ENCODE measurements at places on chromosomes 4 and X. TPM values are rescaled to one million over a fixed set of nuclear protein-coding genes. Genes with fewer than 3 reads are reported as not detected.

Gene CDKL5
- polyA plus RNA-seq: 11.2 TPM

Gene STATH
- not detected for polyA plus RNA-seq

Gene SOWAHD
- 0.54 TPM for polyA plus RNA-seq

Gene DOK7
- 0.40 TPM for polyA plus RNA-seq

Gene HTRA3
- polyA plus RNA-seq: 17.7 TPM

Gene PPARGC1A
- 4.9 TPM for polyA plus RNA-seq

Gene STOX2
- 11.8 TPM for polyA plus RNA-seq

Gene DUX4
- polyA plus RNA-seq: 0.51 TPM

Gene GPC3
- polyA plus RNA-seq: 493 TPM

DNA sequence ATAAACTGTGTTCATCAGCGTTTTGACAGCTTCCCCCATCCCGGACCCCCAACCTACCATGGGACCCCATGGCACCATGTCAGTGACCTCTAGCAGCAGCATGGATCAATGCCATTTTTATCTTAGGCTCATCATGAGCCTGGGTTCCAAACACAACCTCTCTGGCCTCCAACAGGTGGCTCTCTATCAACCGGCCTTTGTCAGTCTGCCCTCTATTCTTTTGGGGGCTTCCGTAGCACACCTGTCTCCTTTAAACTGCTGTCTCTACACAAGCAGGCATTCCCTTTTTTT, 721 bp upstream of the TMEM150C start:
- DNase-seq: no peak

DNA sequence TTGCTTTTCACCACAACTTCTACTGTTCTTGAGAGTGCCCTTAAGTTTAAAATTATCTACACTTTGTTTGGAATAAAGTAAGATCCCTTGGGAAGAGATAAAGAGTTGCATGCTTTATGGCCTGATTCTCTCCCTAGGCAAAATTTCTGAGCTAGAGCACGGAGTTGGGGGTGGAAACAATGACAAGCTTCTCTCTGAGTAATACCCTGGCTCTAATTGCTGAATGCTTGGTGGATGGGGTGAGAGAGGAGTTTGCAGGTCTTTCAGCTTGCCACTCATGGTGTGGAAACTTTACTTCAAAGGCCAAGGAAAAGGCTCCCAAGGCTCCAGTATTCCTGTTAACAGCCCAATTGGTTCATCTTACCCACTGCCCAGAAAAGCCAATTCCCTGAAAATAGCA, 26.1 kb upstream of the PRDM8 start:
- no peak for DNase-seq

DNA sequence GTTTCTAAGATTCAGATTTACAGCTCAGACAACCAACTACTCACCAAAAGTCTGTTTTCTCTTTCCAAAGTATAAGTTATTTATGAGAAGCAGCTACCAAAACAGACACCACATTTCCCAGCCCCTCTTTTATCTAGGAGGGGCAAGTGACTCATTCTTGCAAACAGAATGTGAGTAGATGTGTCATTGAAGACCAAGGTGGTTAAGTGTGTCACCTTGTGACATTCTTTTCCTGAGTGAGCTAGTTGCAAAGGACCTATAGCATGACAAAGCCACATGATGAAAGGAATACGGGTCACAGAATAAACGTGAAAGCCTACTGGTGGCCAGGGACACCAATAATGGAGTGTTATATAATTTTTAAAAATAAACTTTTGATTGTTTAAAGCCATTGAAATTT, 50.0 kb downstream of the SLC7A11 start:
- DNase-seq: no peak

DNA sequence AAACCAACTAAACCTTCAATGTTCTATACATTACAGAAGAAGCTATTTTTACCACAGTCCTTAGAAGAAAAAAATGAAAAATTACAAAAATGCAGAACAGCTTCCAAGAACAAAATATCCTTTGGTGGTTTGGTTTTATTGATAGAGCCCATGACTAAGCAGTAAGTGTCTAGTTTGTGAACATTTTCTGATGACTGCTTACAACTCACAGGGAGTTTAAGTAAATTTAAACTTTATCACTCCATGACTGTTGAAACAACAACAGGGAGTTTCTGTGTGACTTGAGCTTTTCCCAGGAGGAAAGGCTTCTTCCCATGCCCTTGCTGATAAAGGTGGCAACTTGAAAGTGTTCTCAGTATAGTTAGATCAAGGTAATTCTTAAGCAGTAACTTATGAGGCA, 2.9 kb downstream of the PF4 start:
- DNase-seq: no peak

DNA sequence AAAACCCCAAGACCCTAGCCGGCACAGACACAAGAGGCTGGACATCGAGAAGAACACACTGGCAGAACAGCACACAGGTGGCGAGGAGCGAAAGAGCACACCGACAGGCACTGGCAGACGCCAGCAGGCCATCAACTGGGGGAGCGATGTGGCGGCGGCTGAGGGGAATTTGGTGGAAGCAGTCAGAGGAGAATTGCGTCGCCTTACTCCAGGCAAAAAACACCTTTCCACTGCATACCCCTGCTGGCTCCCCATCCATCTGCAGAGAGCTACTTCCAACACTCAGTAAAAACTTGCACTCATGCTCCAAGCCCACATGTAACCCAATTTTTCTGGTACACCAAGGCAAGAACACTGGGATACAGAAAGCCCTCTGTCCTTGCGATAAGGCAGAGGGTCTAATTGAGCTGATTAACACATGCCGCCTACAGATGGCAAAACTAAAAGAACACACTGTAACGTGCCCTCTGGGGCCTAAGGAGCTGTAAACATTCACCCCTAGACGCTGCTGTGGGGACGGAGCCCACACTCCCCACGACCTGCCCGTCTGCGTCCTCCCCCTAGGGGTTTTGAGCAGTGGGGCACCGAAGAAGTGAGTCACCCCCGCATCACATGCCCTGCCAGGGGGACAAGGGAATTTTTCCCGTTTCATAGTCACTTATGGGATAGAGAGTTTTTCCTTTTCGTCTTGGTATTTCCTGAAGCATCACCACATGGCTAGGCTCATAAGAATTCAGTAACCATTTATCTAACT, 262.3 kb downstream of the KCTD8 start:
- DNase-seq: no peak

GRCh38 chr4:21363701-21364100, 584.9 kb downstream of the KCNIP4 start:
- no peak for DNase-seq

DNA sequence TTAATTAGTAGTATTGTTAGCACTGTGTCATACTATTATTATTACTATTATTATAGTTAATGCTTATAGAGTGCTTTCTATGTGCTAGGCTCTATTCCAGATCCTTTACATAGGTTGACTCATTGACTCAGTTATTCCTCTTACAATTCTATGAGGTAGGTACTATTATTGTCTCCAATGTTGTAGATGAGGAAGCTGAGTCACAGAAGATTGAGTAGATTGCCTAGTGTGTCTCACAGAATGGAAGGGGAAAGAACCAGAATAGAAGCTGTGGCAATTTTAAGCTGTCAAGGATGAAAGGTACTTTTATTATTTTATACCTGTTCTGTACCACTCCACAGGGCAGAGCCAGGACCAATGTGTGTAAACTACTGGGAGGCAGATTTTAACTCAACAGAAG, 1.9 kb upstream of the TCEAL1 start:
- no peak for DNase-seq

GRCh38 chr4:2804973-2805501, 12.2 kb downstream of the SH3BP2 start:
- no peak for DNase-seq

- DNase-seq: no peak
Observed at GRCh38 chr4:148044912-148045352, 313.0 kb downstream of the ARHGAP10 start.

- DNase-seq: peak; percentile 45
Observed at GRCh38 chr4:5956285-5957021, 61.8 kb downstream of the C4orf50 start.

DNA sequence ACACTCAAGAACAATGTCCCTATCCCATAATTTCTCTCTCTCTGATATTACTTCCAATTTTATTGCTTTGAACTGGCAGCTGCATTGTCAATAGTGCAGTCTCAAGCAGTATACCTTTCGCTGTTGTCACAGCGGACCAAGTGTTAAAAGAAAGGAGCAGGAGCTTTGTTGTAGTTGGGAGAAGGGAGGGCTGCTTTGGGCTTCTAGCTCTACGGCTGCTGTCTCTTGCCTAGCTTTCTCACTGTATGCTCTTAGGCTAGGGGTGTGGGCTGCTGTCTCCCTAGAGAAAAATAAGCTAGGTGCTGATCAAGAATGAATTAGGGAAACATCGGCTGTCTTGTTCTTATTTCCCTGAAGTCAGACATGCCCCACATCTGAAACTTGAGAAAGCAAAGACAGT, 52.5 kb downstream of the TRPC5OS start:
- no peak for DNase-seq

GRCh38 chrX:119549327-119550016, 15.7 kb downstream of the STEEP1 start:
- no peak for DNase-seq

GRCh38 chrX:45164021-45164621, 36.6 kb downstream of the DIPK2B start:
- DNase-seq: no peak

- DNase-seq: no peak
Observed at GRCh38 chr4:128161138-128161537, 100.0 kb downstream of the LARP1B start.
